ENCODE measurements at places on chromosomes 13 and 19.

GRCh38 chr19:48745208-48745995 lies 1.3 kb downstream of the IZUMO1 start:
- no peak for DNase-seq

DNA sequence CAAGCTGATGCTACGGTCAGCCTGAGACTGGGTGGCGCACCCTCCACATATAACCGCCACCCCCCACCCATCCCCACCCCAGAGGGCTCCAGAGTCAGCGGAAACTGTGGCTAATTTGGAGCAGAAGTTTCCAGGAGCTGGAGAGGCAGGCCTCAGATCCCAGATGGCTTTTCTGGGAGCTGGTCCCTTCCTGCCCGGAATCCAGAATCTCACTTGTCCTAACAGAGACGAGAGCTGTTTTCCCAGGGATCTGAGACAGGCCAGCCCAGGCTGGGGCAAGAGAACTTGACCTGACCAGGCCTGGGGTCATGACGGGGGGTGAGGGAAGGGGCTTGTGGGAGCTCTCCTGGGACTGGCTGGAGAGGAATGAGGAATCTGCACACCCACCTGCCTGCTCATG lies 6.5 kb downstream of the EPHX3 start:
- no peak for DNase-seq

DNA sequence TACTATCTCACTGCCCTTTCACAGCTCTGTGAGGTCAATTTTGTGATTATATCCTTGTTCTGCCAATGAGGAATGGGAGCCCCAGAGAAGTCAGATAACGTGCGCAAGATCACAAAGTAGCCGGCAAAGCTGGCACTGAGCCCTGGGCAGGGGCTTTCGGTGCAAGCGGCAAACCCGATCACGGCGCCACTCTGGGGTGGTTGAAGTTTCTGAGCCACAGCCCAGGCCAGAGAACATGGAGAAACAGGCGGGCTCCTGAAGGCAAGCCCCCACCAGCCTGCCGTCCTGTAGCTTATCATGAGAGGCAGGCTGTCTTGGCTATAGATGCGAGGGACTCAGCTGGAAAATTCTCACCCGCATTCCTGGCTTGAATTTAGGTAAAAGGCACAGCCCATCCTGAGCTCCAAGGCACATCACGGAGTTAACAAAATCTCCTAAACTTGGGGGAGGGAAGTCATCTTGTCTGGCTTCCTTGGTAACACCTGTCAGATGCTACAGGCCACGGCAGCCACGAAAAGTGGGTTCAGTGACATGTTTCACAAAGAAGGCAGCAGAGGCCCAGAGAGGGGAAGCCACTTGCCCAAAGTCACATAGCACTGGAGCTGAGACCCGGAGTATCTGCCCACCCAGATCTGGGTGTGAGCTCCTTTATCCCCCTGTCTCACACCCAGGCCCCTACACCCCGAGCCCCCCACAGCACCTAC lies 12.5 kb downstream of the TNNT1 start:
- no peak for DNase-seq

DNA sequence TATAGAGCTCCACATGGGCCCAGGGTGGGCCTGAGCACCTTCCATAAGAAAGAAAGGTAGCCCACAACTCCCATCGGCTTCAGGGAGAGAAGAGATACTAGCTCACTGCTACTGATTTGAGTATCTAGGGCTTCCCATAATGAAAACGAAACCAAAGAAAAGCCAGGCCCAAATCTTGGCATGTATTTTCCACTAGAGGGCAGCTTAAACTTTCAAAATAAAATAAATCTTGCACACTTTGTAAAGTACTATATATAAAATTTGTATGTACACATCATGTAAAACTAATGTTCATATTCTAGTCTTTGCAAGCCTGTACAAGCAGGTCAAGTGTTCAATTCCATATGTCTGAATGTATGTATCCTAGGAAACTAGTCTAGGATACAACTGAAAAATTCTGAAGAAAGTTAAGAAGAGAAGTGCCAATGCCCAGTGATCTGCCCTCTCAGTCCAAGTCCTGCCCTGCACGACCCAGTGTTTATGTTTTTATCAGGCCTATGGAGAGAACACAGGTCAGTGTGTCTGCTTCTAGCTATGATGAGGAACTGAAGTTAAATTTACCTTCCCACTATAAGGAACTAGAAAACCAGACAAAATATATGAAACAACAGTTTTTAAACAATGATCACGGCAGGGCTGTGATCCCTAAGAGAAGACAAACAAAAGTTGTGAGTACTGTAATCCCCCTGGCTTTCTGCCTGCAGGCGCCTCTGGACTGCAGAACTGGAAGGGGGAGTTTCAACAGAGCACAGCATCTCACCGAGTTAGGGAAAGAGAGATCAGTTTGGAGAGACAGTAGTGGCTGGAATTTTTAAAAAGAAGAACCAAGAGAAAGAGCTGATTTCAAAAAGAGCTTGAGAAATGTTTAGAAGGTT lies 475.7 kb downstream of the UQCRFS1 start:
- no peak for DNase-seq

GRCh38 chr13:77583581-77583980 lies 48.1 kb downstream of the SCEL start:
- no peak for DNase-seq

GRCh38 chr19:14073925-14074838 lies 1.6 kb downstream of the MISP3 start:
- DNase-seq = no peak

DNA sequence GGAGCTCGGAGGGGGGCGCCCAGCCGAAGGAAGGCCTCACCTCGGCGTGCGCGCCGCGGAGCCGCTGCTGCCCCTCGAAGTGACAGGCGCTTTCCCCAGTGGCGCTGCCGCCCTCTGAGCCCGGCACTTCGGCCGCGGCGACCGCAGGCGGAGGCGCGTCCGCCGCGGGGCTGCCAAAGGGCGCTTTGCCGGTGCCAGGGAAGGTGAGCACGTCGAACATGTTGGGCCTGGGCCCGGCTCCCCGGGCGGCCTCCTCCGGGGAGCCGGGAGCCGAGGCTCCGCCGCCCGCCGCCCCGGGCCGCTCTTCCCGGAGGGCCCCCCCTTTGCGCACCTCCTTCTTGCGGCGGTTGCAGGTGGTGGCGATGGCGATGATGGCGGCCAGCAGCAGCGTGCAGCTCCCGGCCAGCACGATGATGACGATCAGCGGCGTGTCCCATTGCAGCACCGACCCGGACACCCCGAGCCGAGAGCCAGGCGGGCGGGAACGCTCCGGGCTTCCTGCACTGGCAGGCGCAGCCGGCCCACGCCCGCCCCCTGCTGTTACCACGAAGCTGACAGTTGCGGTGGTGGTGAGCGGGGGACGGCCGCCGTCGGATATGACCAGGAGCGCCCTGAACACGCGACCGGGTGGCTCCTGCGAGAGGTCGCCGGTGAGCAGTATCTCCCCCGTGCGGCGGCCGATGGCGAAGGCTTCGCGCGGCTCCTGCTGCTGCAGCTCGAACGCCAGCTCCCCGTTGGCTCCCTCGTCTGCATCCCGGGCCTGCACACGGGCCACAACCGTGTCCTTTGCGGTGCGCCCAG lies 2.5 kb downstream of the PCDH8 start:
- DNase-seq = no peak

- DNase-seq = no peak
Observed at GRCh38 chr19:30359936-30360335, 12.2 kb upstream of the ZNF536 start.

DNA sequence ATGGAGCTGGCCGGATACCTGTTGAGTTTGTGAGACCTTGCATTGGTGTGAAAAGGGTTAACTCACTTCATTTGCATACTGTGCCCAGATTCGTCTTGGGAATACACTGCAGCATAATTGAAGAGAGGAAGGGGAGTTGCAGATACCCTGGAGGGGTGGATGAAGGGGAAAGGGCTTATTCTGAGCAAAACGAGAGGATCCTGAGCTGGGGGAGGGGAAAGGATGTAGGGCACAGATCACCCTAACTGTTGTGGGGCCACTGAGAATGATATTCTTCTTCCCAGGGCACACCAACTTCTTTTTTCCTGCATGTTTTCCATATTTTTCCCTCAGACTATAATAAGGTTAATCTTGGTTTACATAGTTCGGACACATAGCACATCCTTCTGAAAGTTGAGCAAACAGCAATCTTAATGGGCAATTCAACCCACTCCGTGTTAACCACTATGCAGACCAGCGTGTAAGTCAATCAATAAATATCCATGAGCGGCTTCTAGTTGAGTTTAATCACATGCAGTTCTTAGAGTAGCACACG lies 11.7 kb upstream of the PTPRS start:
- DNase-seq = no peak

DNA sequence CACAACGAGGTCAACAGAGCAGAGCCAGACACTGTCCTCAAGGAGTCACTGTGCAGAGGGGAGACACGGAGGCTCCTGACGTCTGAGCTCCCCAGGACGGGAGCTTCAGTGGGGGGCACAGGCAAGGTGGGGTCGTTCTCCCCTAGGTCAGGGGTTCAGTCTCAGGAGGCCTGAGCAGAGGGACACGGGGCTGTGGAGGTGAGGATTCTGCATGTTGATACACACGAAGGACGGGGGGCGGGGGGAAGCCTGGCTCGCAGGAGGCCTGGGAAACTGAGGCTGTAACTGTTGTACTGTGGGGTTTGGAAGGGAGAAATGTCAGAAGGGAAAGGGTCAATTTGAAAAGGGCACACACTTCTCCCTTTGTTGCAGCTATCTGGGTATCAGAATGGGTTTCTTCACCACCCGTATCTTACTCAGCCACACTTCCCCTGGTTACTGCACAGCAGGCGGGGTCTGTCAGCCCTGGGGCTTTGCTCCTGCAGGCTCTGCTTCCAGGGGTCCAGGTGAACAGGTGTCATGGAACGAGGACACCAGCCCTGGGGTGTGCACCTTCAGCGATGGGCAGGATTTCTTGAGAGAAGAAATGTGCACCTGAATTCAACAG lies 748 bp upstream of the SIGLEC8 start:
- DNase-seq = no peak

DNA sequence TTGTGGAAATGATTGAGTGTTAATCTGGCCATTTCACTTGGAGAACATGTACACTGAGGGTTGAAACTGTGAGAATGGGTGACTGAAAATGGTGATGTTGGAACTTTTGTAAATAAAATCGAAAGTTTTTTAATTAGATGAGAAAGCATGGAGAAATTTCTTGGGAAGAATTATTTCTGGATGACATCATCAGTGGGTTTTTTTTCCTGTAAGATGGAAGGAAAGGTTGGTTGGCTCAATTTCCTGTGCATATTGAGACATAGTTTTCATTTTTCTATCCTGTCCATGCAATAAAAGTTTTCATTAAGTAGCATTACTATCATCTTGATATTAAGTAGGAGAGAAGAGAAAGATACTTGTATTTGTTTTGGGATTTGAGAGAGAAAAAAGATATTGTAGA lies 120.6 kb upstream of the HTR2A start:
- no peak for DNase-seq

- no peak for DNase-seq
Observed at GRCh38 chr13:26855071-26855470, 94.5 kb upstream of the GPR12 start.

DNA sequence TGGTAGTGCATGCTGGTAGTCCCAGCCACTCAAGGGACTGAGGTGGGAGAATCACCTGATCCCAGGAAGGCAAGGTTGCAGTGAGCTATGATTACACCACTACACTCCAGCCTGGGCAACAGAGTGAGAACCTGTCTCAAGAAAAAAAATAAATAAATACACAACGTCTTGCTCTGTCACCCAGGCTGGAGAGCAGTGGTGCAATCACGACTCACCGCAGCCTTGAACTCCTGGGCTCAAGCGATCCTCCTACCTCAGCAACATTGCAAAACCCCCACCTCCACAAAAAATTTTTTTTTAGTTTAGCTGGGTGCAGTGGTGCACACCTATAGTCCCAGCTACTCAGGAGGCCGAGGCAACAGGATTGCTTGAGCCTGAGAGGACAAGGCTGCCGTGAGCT lies 8.8 kb downstream of the TPM4 start:
- DNase-seq = no peak

- DNase-seq = no peak
Observed at GRCh38 chr19:3057275-3057714, 5.0 kb downstream of the TLE5 start.

GRCh38 chr13:90246005-90246404 lies 1101.5 kb upstream of the MIR17HG start:
- no peak for DNase-seq

- no peak for DNase-seq
Observed at GRCh38 chr19:6451583-6452222, 7.9 kb downstream of the SLC25A23 start.

DNA sequence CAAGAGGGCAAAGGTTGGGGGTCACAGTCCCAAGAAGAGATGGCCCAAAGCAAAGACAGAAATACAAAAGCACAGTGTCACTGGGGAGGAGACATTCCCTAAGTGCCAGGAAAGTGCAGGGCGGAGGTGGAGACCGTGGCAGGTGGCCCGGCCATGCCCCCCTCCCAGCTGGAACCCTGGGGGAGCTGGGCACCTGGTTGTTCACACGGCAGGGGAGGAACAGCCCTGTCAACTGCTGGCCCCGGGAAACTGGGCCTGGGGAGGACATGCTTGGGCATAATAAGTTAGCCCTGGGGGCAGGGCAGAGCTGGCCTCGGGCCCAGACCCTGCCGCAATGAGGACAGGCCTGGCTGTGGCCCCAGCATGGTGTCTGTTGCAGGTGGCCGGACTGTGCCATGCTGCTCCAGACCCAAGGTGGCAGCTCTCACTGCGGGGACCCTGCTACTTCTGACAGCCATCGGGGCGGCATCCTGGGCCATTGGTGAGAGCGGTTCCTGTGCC lies 7.4 kb downstream of the HPN start:
- no peak for DNase-seq

DNA sequence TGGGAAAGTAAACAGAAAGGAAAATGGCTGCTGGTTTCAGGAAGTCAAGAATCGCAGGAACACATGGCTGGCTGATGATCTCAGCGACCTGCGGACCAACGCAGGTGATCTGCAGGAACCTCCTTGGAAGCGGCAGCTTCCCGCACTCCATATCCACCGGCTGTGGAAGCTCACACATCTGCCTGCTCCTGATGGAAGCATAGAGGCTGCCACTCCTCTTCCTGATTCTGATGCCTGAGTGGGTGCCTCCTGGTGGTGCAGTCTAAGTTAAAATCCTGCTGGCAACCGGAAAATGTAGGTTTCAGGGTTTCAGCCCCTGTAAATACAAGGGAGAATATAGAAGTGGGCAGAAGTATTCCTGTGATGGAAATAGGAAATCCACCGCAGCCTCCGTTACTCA lies 75.5 kb downstream of the TNFSF13B start:
- no peak for DNase-seq

- no peak for DNase-seq
Observed at GRCh38 chr13:50910485-50910805, 854 bp downstream of the RNASEH2B start.

DNA sequence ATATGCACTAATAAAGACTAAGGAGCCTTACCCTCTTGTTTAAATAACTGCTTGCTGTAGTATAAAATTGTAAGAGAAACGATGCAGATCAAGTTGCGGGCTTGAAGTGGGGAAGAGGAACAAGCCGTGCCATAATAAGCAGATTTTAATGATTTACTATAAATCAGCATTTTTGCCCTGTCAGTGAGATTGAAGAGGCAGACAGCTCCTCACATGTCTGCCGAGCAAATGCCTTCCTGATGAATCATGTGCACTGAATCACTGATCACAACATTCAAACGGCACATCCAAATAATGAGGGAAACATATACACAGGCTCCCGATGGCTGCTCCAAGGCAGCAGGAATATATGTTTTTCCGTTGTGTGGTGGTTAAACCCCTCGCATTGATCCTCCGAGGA lies 282.9 kb downstream of the TSHZ3 start:
- DNase-seq = no peak

- no peak for DNase-seq
Observed at GRCh38 chr19:14615623-14616022, 32.7 kb downstream of the CLEC17A start.

GRCh38 chr13:95524264-95524901 lies 28.1 kb upstream of the CLDN10 start:
- no peak for DNase-seq

GRCh38 chr19:13684021-13684420 lies 80.3 kb upstream of the MRI1 start:
- DNase-seq = no peak
